ENCODE measurements at places on chromosomes 13 and 19.
A peak's percentile ranks its signal among the peaks of the same experiment; 100 is the strongest.

DNA sequence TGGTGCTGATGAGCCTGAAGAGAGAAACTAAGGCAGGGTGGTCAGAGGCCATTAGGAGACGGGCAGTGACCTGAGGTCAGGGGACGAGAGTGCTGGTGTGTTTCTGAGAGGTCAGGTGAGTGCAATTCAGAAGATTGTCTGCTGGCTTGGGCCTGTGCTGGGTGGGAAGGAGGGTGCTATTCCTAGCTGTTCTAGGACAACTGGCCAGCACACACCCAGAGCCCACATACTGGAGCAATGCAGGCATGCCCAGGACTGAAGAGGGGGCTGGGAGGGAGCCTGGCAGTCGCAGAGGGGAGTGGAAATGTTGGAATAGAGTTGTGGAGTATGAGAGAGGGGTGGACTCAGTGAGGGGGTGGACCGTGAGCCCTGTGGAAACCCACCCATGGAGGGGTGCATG lies 16.5 kb downstream of the ARHGEF7 start:
- DNase-seq, result no peak

GRCh38 chr13:99144306-99144705 lies 56.3 kb upstream of the UBAC2 start:
- no peak for DNase-seq

DNA sequence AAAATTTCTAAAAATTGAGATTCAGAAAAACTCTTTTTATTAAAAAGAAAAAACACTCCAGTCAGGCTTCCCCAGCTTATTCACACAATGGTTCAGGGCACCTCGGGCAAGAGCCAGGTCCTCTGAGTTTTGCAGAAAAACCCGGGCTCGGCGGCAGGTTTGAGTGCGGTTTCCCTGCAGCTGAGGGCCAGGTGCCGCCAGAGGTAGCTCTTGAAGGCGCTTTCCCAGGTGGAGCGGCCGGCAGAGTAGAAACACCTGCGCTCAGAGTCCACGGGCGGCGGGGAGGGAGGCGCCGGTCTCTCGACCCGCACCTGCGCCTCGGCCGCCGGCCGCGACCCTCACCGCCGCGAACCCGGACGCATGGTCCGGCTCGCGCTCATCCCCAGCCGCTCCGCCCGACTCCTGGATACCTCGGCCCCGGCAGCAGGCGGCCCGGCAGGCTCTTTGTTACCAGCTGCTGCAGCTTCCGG lies 444 bp downstream of the PROSER1 start:
- no peak for DNase-seq

DNA sequence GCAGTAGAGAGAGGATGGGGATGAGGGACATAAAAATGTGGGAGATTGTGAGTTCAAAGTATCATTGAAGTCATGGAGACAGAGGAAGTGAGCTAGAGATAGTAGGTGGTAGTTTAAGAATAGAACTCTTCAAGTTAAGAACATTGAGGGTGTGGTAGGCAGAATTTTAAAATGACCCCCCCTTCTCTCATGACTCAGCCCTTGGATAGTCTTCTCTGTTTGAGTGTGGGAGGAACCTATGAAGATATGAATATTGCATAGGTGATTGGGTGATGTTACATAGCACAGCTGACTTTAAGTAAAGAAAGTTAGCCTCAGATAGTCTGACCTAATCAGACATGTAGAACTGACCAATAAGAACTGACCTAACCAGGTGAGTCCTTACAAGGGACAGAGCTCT lies 418.6 kb downstream of the FOXO1 start:
- DNase-seq, result no peak

- DNase-seq, result peak; percentile 8
Observed at GRCh38 chr19:46350758-46351159, 3.9 kb downstream of the PPP5C start.

DNA sequence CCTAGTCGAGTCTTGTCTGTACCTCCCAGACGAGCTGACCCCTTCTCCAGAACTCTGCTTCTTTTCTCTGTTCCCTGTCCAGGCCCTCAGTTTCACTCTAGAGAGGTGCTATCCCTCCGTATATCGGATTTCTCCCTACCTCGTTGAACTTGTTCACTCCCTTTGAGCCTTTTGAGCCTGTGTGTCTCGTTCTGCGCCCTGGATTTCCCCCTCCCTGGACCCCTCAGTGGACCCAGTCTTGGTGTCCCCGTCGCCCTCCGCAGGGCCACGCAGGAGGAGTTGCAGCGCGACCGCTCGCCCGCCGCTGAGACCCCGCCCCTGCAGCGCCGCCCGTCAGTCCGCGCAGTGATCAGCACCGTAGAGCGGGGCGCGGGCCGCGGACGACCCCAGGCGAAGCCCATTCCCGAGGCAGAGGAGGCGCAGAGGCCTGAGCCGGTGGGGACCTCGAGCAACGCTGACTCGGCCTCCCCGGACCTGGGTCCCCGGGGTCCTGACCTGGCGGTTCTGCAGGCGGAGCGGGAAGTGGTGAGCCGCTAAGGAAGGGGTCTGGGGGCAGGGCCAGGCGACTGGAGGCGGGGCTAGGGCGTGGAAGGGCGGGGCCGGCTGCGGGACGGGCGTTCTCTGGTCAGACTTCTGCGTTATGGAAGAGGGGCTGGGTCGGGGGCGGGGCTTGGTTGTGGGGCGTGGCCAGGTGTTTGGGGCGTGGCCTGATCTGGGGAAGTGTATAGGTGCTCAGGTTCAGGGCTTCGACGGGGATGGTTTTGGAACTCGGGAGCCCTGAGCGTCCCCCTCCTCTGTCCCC lies 5.5 kb downstream of the EPS8L1 start:
- peak; percentile 87 for DNase-seq

- no peak for DNase-seq
Observed at GRCh38 chr13:112973577-112973951, 4.5 kb downstream of the MCF2L start.

DNA sequence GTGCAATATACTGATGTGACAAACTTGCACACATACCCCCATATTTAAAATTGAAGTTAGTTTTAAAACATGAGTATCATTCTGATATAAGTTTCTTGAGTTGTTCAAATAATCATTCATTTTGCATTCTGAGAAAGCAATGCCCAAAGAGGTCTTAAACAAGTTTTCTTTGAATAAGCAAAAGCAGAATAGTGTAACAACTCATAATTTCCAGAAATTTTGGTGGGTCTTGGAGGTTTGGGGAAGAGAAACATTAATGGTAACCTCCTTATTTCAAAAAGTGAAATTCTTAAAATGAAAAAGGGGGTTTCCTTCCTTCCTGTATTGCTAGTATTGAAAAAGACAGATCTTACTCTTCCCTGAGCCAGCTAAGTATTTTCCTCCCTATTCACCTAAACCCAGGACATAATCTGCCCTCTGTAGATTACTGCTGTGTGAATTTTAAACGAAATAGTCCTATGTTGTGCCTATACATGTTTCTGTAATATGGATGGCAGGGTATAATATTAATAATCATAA lies 30.4 kb downstream of the SLC25A15 start:
- DNase-seq, result no peak

GRCh38 chr13:61253105-61253877 lies 162.4 kb downstream of the PCDH20 start:
- no peak for DNase-seq

DNA sequence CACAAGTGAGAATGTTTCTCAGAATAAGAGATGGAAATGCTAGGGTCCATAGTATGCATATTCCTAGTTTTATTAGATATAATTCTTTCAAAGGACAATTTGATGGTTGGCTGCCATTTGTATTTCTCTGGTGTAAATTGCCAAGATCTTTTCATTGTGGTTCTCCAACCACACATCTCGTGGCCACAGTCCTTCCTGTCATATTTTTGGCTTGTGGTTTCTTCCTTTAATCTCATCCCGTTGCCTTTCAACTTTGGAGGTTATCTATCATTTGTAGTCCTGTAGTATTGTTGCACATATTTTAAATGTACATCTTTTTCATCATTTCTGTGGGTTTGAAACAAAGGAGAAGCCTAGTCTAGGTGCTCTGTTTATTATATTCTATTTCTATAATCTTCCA lies 61.2 kb downstream of the WASF3 start:
- no peak for DNase-seq

DNA sequence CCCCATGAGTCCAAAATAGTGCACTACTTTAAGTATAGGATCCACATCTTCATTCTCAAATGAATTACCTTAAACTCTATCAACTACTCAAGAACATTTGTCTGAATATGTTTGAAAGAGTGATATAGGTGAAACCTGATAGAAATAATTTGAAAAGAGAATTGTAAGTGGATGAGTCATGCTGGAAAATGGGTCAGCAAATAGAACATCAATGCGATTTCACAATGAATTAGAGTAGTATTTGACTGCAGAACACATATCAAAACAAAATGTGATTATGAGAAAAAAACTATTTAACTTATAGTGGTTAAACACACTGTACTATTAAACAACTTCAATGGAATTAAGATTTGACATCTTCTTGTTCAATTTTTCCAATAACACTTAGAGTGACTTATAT lies 300.6 kb upstream of the KLHL1 start:
- DNase-seq, result no peak

GRCh38 chr19:48290771-48291488 lies 21.0 kb downstream of the ZNF114 start:
- DNase-seq, result peak; percentile 41

- DNase-seq, result no peak
Observed at GRCh38 chr13:44936246-44936645, 53.0 kb downstream of the NUFIP1 start.

GRCh38 chr19:56596676-56597075 lies 1.6 kb downstream of the ZNF71 start:
- no peak for DNase-seq

GRCh38 chr13:84686973-84687372 lies 804.7 kb upstream of the SLITRK1 start:
- no peak for DNase-seq

DNA sequence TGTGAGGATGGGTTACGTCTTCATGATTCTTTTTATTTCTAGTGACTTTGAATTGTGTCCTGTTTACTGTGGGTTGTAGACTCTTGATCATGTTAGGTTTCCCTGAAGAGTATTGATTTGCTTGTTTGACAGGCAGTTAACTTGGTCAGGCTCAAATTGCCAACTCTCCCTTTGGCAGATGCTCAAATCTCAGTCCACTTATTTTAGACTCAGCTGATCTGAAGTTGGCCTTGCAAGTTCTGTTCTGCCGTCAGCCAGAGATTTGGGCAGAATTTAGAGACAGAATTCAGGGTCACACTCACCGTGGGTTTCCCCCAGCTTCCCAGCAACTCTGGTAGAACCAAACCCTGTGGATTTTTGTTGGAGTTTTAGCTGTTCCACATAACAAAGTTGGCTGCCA lies 71.6 kb upstream of the TEX29 start:
- no peak for DNase-seq

DNA sequence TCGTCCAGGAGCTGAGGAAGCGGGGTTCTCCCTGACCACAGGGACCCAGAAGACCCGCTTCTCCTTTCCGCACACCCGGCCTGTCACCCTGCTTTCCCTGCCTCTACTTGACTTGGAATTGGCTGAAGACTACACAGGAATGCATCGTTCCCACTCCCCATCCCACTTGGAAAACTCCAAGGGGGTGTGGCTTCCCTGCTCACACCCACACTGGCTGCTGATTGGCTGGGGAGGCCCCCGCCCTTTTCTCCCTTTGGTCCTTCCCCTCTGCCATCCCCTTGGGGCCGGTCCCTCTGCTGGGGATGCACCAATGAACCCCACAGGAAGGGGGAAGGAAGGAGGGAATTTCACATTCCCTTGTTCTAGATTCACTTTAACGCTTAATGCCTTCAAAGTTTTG lies 18.9 kb downstream of the VASP start:
- no peak for DNase-seq

- peak; percentile 56 for DNase-seq
Observed at GRCh38 chr13:112968380-112968909, 569 bp upstream of the MCF2L start.

GRCh38 chr19:46885411-46885810 lies 24.6 kb downstream of the ARHGAP35 start:
- no peak for DNase-seq

DNA sequence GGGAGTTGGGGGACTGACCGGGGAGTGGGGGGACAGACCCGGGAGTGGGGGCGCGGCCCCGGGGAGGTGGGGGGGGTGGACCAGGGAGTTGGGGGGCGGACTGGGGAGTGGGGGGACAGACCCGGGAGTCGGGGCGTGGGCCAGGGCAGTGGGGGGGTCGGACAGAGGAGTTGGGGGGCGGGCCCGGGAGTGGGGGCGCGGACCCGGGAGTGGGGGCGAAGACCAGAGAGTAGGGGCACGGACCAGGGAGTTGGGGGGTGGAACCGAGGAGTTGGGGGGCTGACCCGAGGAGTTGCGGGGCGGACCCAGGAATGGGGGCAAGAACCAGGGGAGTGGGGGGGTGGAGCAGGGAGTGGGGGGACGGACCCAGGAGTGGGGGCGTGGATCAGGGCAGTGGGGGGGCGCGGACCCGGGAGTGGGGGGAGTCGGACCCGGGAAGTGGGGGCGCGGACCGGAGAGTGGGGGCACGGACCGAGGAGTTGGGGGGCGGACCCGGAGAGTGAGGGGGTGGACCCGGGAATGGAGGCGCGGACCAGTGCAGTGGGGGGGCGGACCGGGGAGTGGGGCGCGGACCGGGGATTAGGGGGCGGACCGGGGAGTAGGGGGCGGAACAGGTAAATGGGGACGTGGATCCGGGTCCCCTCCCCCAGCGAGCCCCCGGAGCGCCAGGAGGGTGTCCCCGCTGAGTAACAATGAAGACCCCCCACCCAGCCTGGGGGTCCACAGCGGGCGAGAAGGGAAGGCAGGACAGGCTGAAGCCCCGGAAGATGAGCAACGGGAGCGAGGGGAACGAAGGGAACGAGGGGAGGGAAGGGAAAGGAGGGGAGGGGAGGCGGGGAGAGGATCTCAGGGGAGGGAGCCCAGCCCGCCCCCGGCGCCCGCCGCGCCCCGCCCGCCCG lies 589 bp downstream of the R3HDM4 start:
- no peak for DNase-seq

DNA sequence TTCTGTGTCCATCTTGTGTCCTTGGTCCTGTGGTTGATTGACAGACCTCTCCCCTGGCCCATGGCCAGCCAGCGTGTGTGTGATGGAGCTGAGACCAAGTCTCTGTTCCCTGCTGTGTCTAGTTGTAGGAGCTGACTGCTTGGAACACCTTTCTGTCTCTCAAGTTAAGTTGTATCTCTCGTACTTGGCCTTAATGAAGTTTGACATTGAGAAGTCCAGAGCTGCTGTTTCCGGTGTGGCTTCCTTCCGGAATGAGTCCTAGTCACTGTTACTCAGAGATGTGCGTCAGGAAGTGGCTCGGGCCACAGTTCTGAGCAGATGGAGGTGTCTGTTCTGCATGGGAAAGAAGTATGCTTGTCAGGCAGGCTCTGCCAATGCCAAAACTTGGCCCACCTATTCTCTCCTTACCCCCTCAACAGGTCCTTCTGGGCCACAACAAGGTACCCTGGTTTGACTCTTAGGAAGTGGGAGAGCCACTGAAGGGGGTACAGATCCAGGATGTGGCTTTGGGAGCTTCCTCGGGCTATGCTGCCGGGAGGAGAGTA lies 54.3 kb downstream of the GATAD2A start:
- peak; percentile 39 for DNase-seq

- no peak for DNase-seq
Observed at GRCh38 chr13:54415753-54416366, 1387.2 kb downstream of the OLFM4 start.

All from T-cell (primary cell).